ENCODE measurements at places on chromosomes 7 and 10.

DNA sequence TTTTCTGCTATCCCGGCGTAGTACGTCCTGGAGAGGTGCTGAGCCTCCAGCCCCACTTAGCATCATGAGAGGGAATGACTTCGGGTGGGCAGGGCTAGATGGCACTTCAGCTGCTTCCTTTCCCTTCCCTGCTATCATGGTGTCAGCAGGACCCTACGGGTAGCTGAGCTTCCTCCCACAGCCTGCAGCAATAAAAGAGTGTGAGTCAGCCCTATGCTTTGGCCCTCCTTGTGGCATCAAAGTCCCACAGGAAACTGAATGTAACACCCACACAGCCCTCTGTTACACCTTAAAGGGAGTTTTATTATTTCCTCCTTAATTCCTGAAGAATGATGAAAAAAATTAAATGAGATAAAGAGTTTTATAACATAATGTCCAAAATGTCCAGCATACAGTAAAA is 458.1 kb downstream of the RPS24 start:
- DNase-seq: no peak

- no peak for DNase-seq
These were observed 20.4 kb downstream of the KNDC1 start for GRCh38 chr10:133180192-133180964.

DNA sequence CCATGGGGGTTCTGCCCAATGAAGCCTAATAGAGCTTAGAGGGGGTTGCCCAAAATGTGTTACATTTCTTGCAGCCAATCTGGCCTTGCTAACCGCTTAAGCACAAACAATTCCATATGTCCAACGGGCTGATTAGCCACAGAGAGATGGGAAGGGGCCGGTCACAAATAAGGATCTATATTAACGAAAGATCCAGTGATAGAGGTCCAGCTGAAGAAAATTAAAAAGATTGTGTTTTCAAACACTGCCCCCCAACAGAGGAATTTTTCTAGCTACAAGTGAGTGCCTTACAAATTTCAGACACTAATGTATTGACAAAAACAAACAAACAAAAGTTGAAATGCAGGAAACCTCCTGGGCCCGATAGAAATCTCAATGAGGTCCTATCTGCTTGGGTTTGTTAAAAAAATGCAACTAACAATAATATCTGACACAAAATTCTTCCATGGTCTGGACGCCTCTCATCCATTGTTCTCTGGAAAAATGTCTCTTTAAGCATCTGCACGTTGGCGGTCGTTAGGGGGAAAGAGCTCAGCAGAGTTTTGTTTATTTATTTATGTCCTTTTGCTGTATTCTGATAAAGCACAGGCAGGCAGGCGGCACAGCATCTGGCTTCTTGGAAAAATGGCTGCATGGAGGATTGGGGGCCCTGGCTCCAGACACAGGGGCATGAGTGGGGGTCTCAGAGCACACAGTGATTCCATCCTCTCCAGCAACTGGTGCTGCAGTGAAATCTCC is 402.0 kb downstream of the RPS24 start:
- DNase-seq: no peak

DNA sequence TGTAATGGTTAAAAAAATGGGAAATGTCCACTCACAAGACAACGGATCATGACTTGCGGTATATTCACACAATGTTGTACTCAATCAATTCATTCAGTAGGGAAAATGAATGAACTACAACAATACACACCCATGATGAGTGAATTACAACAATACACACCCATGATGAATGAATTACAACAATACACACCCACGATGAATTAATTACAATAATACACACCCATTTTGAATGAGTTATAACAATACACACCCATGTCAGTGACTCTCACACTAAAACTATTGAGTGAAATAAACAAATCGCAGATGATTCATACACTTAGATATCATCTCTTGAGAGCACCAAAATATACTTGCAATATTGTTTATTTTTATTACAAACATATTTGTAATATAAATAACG is 174.6 kb downstream of the FRMD4A start:
- no peak for DNase-seq

GRCh38 chr7:66522518-66522917 is 106.2 kb upstream of the KCTD7 start:
- no peak for DNase-seq

DNA sequence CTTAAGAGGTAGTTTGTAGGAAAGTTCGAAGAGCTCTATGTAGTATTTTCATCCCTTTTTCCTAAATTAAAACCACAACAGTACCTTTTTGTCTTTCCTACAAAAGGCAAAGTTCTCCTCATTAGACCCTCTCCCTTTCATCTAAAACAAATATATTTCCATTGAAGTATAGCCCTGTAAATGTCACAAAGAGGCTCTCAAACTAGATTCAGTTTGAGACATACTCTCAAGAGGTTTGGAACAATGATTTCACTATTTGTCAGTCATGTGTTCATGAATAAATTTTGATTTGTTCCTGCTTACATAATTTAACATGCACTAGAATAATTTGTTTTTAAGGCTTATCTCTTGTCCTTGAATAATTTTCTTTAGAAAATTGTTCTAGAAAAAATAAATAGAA is 12.2 kb downstream of the TAS2R16 start:
- no peak for DNase-seq

DNA sequence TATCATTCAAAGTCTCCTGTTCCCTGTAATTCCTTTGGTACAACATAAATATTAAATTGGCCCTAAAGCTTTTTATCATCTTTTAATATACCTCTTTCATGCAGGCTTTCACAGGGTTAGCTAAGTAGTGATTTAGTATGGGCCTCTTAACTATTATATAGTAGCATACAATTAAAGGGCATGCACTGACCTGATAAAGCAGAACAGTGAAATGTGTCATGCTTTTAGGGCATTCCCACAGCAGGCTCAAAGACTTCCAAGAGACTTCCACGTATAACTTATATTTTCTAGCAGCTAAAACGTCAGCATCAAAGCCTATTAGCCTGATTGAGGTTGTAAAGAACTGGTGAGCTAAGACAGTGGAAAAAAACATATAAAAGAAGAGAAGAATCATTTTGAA is 35.3 kb downstream of the SAMD8 start:
- no peak for DNase-seq

- DNase-seq: no peak
These were observed 25.9 kb downstream of the CFAP46 start for GRCh38 chr10:132916421-132916841.

GRCh38 chr7:83827036-83827435 is 178.1 kb upstream of the SEMA3E start:
- no peak for DNase-seq

GRCh38 chr7:66099551-66100407 is 14.9 kb upstream of the CRCP start:
- DNase-seq: no peak

DNA sequence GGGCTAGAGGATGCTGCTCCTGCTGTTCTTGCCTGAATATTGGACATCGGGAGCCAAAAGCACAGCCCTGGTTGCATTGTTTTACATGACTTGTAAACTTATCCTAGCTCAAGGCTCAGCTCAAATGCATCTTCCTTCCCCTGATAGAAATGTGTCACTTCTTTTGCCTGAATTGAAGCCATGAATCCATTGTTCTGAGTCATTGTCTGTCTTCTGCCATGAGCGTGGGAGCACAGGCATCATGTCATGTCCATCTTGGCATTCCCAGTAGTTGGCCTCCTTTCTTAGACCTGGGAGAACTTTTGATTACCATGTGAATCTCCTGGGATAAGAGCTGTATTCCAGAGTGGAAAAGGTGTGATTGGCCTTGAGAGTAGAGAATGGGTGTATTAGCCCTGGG is 54.1 kb upstream of the OPN4 start:
- DNase-seq: no peak

DNA sequence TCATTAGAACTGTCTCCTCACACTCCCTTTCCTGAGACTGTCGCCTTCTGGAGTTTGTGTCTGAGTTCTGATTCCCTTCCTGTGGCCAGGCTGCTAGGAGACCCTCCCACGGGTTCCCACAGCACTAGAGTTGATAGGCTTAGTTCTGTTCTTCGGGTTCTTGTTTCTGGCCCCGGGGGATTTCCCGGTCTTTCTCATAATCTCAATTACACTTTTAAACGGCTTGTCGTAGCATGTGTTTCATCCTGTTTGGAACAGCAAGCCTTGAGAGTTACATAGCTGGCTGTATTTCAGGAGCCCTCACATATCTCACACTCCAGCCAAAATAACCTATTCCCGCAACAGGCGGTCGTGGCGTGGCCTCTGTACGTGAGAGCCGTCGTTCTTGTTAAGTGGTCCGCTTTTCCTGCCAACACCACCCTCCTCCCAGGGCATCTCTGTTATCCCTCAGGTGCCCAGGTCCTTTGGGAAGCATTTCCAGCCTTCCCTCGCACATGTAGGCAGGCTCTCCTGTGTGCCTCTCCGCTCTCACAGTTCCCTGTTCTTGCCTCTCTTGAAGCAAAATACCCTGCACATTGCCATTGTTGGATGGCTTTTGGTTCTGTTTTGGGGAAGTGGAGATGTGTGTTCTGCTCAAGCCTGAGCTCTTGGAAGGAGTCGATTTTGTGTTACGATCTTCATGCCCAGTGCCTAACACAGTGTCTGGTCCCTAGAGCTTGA is 46.0 kb downstream of the CDC123 start:
- no peak for DNase-seq

DNA sequence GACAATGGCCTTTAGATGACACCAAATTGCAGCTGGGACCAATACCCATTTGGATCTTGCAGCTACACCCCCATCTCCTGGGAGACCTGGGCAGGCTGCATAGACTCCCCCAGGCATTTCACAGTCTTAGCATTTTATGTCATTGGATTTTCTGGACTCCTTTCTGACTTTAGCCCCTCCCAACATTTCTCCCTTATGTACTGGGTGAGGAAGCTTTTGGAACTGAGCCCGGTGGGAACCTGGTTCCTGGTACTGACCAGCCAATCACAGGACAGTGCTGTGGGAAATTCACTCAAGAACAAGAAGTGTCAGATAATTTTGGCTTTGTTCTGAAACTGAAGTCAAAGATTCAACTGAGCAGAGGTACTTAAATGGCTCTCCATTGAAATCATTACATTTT is 177.7 kb downstream of the ACTR3B start:
- no peak for DNase-seq
